ENCODE measurements at places on chromosomes 12 and 14. TPM values are rescaled to one million over a fixed set of nuclear protein-coding genes. Genes with fewer than 3 reads are reported as not detected.

Gene AHNAK2
- 1.8 TPM for polyA plus RNA-seq

Gene KCNMB4
- 4.3 TPM for polyA plus RNA-seq

Gene STON2
- polyA plus RNA-seq: 3.4 TPM

Gene OVCH1
- polyA plus RNA-seq: not detected

Gene NKX2-1
- polyA plus RNA-seq: 7.3 TPM

Gene SCAF11
- 47.6 TPM for polyA plus RNA-seq

Data from hepatocyte (in vitro differentiated cells).